Right ventricle myocardium superior (tissue), 1 donor: ENCODE measurements at places on chromosomes 2 and 18.

DNA sequence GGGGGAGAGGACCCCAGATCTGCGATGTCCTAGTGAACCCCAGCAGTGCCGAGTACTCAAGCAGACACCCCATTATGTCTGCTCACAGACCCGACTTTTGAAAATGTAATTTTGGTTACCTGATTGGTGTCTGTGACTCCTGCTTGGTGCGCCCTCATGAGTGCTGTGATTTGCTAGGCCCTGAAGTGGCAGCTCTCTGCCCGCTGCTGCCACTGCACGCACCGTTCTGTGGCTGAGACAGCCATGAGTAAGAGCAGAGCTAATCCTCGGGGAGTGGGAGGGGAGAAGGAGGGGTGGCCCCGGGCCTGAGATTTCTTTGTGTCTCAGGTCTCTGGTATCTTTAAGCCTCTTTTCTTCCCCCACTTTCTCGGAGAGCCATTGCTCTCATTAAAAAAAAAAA is 18.2 kb downstream of the FHOD3 start:
- no peak for DNase-seq

DNA sequence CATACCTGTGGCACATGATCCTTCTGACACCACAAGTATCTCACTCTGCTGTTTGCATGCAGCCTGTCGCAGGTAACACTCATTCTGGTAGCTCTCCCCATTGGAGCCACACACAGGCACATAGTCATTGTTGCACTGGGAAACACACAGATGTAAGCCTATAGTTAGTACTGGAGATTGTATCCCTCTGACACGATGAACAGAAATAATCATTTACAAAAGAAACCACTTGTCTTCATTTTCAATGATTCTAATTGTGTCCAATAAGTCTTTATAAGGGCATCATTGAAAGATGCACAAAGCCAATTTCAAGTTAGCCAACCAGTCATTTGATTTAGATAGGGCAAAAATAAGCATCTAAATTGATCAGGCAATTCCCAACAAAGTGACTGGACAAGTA is 10.4 kb downstream of the TMEFF2 start:
- no peak for DNase-seq

DNA sequence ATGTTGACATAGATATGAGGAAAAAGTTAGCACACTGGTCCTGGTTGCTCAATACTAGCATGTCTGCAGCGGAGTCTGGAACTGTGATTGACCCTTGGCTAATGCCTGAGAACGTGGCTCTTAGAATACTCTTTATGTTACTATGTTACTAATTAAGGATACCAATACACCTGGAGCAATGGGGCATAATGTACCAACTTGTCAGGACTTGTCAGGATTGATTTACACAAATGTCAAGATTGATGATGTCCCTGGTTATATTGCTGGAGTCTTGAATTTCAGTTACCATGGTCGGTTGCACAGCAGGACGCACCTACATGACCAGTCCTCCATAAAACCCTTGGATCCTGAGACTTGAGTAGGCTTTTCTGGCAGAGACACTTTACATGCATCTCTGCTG is 810.9 kb downstream of the CPS1 start:
- no peak for DNase-seq

DNA sequence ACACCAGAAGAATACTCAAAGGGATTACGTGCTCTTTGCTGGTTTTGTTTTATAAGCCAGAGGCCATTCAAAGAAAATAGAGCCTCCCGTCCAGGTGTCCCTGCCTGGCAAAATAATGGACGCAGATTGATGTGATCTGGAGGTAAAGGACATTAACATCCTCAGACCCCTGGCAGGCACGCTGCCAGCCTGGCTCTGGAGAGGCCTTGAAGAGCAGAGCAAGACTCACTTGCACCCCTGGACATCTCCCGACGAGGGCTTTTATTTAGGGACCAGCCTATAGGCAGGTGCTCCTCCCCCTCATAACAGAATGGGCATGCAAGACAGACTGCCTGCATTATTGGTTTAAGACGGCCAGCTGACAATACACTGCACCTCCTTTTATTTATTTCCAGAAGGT is 291.3 kb downstream of the BCL11A start:
- no peak for DNase-seq

DNA sequence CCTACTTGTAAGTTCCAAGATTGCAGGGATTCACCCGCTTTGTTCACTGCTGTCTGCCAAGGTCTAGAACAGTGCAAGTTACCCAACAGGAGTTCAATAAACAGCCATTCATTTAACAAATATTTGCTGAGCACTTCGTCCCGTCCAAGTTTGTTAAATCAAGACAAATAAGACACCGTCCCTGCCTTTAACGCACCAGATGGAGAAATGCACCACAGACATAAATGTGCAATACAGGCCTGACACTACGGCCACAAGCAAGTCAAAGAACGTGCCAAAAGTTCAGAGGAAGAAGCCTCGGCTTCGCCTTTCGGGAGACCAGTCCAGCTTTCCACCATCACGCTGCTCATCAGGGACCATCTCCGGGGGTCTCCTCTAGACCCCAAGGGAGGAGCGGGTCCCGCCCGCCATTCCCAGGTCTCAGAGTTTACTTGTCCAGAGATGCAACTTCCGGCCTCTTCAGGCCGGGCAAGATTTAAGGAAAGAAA is 429 bp downstream of the C2orf76 start:
- DNase-seq = no peak
